ENCODE measurements at places on chromosomes 11 and 22.

- DNase-seq = no peak
Observed at GRCh38 chr11:122632181-122632824, 23.2 kb upstream of the UBASH3B start.

- DNase-seq = no peak
Observed at GRCh38 chr11:91698845-91699244, 525.8 kb upstream of the FAT3 start.

DNA sequence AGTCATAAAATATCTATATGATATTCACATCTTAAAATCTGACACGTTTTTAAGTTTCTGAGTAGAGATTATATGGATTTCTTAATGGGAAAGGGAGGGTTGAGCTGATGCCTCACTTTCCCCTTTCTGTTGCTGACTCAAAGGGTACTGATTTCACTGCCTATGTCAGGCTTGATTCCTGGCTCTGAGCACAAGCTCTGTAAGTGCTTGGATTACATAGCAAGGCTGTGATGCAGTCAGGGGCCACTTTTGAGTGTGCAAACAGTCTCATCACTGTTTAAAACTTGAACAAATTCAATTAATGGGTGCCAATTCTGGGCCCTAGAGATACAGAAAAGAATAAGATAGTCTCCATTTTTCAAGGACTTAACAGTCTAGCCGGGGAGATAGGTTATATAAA is 14.4 kb downstream of the ATXN10 start:
- no peak for DNase-seq

- DNase-seq = no peak
Observed at GRCh38 chr11:6365659-6366058, 24.6 kb upstream of the SMPD1 start.

- no peak for DNase-seq
Observed at GRCh38 chr11:69030301-69030700, 17.3 kb upstream of the MRGPRF start.

- DNase-seq = peak; percentile 93
Observed at GRCh38 chr11:79440571-79441460, at the start of gene TENM4. Gene TENM4 (minus strand): TSS chr11:79441030. CDS start chr11:79069944, 371,086 bp downstream.

- no peak for DNase-seq
Observed at GRCh38 chr11:9538548-9538947, 34.9 kb upstream of the WEE1 start.

DNA sequence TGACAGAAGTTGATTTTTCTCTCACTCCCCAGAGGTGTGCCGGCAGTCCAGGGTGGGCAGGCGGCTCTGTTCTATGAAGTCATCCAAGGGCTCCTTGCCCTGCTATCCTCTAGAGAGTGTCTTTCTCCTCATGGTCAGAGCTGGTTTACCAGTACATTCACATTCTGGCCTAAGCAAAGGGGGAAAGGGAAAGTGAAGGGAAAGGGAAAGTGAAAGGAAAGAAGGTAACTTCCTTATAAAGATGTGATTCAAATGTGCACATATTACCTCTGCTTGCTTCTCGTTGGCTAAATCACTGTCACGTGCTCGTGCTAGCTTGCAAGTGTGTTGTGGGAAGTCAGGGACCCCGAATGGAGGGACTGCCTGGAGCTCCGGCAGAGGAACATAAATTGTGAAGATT is 2.9 kb upstream of the HTATIP2 start:
- no peak for DNase-seq

GRCh38 chr11:62806611-62807121 is 1.4 kb upstream of the NXF1 start:
- peak; percentile 48 for DNase-seq

DNA sequence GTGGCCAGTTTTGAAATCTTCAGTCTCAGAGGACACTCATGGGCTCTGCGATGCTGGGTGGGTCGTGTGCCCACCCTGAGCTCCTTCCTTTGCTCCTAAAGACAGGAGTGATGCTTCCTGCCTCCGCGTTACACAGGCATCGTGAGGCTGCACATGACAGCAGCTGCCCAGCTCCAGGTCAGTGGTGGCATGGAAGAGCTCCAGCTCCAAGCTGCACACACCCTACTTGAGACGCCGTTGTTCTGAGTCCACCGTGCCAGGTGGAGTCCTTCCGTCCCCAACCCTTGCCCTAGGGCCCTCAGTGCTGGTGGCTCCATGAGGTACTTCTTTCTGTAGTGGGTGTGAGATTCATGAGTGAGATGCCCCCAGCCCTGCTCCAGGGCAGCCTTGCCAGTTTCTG is 794.1 kb downstream of the BRD1 start:
- DNase-seq = no peak

DNA sequence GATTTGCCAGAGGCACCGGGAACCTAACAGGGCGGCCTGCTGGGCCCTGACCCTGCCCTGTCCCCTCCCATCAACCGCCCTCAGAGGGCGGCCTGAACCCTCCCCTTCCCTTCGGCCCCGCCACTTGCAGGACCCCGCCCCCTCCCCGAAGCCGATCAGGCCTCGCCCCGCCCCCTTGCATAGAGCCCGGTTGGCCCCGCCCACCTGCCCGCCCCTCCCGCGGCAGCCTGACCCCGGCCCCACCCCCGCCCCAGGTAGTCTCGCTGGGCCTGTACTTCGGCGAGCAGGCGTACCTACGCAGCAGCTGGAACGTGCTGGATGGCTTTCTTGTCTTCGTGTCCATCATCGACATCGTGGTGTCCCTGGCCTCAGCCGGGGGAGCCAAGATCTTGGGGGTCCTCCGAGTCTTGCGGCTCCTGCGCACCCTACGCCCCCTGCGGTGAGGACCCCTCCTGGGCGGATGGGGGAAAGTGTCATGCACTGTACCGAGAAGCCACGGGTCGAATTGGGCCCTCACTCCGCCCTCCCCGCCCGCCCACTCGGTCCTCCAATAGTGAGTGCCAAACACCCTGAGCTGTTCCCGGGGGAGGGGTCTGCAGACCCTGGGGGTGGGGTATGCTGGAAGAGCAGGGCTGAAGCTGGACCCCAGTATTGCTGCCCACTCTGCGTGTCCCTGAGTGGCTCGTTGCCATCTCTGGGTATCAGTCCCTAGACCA is 94.1 kb downstream of the CACNA1I start:
- DNase-seq = no peak
